T-helper 9 cell (primary cell): ENCODE measurements at places on chromosomes 11 and 22.

DNA sequence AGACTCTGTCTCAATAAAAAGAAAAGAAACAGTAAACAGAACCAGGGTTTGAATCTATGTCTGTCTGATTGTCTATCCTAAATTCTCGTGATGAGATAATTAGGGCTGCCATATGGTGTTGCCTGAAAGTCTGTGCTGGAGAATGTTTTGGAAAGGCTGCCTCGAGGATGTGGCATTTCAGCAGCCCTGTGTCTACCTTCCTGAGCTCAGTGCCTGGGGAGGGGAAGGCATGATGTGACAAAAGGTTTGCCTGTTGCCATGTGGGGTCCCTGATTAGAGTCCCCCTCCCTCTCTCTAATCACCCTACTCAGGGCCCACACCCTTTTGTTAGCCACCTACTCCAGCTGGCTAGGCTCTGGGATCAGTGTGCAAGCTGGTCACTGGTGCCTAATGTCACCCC lies 15.2 kb downstream of the CD82 start:
- no peak for DNase-seq

DNA sequence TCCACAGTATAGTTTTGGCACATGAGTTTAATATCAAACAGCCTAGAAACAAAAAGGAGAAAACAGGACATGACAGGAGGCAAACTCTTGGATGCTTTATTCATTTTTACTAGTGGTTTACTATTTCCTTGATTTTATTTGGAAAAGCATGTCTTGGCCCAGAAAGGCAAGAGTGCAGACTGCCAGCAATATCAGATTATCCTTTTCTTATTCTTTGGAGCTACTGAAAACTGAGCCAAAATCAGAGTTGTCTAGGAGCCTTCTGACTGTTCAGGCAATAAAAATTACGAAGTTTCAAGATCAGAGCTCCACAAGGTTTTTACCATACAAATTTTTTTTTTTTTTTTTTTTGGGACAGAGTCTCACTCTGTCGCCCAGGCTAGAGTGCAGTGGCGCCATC lies 16.0 kb downstream of the CELF1 start:
- DNase-seq, result no peak

DNA sequence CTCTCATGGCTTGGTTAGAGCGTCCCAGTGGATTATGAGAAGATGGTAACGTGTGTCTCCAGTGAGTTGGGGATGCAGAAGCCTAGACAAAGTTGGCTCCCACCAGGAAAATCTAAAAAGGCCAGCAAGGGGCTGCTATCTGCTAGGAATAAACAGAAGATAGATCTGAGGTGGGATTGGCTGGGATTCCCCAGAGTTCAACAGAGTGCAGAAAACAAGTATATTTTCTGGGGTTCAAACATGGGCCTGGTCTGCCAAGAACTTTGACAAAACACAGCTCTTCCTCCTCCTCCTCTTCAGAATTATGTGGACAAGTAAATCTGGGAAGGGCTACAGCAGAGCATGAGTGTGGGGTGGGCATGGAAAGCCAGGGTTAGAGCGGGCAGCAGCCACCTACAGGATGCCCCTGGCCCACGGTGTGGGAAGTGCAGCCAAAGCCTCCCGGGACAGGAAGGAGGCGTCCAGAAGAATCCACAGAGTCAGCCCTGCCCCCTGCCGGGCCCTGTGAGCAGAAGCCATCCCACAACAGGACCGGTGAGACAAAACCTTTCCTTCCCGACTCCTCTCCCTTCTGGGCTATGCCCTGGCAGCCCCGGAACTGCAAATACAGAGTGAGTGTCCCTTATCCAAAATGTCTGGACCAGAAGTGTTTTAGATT lies 67.1 kb downstream of the CD82 start:
- DNase-seq, result no peak

DNA sequence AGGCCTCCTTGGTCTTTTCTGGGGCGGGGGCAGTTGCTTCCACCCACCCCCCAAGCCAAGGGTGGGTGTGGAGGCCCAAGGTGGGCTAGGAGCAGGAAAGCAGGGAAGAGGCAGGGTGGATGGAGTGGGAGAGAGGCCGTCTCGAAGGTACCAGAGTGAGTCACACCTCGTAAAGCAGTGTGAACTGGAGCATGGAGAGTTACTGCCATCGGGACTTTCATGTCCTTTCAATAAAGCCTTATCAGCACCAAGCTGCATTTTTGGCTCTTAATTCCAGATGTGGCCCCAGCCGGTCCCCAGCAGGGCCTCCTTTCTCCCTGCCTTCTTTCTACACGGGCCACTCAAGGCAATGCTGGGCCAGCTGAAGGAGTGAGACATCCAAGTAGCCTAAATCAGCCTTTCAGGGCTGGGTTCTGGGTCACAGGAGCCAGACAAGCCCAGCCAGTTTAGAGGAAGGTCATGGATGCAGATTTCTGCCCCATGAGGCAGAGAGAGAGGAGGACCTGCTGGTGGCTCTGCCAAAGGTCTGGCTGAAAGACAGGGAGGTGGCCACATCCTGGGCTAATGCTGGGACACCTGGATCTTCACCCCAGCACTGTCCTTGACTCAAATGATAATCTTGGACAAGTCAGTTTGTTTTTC lies 59.0 kb upstream of the CD82 start:
- no peak for DNase-seq

DNA sequence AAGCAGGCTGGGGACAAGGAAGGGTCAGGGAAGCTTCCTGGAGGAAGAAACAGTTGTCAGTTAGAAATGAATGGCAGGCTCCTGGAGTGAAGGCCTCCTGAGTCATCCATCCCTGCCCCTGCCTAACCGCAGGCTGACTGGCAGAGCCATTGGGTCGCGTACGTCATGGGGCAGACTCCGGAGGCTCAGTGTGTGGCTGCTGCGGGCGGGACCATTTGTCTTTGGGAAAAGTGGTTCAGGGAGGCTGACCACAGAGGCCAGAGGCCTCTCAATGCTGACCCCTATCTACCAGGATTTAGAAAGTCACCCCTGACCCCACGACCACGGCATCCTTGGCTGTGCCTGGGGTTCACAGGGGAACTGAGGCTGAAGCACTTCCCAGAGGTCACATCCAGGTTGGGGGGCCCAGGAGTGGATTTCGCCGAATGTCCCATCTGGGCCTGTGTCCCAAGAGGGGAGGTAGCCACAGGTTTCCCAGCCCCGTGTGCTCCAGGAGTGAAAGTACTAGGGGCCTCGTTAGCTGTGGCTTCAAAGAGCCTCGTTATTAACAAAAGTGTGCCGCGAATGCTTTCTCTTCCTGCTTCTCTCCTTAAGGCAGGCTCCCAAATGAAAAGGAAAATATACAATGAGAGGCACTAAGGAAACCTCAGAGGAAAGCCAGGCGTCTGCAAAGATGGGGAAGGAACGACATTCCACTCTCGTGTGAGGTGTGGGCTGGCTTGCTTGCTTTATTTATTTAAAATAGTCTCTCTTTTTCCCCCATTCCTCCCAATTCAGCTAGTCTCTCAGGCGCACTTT lies 58.9 kb downstream of the FLRT1 start:
- DNase-seq, result no peak

DNA sequence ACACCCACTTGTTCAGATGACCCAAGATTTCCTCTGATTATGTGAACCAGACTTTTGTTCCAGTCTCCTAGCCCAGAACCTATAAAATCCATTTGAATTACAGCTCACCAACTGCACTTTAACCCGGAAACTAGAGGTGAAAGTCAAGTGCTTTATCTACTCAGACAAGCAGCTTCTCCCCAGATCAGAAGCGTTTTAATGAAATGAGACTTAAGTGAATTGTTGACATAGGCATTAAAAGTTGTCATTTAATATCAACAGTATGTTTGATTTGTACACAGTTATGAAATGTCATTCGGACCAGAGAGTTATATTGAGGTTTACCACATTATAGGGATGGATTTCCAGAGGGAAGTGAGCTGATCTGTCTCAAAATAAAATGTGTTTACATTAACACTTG lies 52.0 kb downstream of the CADM1 start:
- no peak for DNase-seq

- no peak for DNase-seq
Observed at GRCh38 chr11:111334532-111335502, 36.5 kb downstream of the POU2AF3 start.

DNA sequence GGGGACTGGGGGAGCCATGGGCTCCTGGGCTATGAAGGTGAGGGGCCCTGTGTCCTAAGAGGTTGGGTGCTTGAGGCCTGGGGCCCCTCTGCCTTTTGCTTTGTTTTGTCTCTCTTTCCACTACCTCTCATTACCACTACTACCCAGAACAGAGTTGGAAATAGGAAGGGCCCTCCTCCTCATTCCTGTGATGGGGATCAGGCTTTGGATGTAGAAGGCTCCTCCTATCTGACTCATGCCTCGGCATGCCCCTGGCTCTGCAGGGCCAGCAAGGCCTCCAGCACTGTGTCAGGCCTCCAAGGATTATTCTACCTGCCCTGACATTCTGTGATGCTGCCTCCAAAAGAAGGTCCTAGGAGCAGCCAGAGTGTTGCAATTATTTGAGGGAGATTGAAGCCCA lies 766 bp downstream of the IZUMO1R start:
- DNase-seq, result no peak

- DNase-seq, result no peak
Observed at GRCh38 chr11:132022733-132023478, 652.5 kb downstream of the NTM start.

- no peak for DNase-seq
Observed at GRCh38 chr11:113549611-113550578, 74.7 kb upstream of the DRD2 start.

DNA sequence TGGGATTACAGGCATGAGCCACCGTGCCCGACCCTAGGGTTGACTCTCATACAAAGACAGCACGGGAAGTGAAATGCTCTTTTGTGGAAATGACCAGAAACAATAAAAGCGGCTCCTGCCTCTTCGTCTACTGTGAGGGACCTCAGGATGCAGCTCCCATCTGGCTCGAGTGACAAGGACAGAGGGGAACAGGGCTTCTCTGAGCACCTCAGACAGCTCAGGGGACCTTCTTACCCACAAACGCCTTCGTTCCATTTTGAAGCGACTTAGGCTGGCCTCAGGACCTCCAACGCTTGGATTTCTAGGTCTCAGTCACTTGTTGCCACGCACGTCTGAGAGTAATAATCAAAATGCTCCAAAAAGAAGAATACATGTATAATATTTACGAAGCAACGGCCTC lies 2.5 kb downstream of the PRAME start:
- no peak for DNase-seq

DNA sequence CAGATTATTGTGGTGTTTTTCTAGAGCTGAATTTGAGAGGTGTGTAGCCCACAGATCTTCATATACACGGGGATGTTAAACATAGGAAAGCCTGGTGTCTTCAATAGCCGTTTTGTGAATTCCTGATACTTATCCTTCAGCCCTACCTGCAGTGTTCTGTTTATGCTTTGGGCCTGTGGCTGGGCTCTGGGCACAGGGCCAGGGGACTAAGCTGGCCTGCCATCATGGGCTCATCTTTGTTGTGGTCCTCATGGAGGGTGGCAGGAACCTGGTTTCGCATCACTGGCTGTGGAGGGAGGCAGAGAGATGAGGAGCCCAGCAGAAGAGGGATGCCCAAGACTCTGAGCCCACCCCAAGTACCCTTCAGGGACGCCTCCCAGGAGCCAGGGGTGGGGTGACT lies 112.4 kb downstream of the CACNA1I start:
- DNase-seq, result no peak

- no peak for DNase-seq
Observed at GRCh38 chr22:38524429-38524828, 18.3 kb upstream of the DDX17 start.

GRCh38 chr11:441418-442274 lies at the start of gene ANO9:
ANO9 (minus strand) TSS chr11:442011; CDS start chr11:441926, 85 bp downstream.
- DNase-seq, result peak; percentile 59

DNA sequence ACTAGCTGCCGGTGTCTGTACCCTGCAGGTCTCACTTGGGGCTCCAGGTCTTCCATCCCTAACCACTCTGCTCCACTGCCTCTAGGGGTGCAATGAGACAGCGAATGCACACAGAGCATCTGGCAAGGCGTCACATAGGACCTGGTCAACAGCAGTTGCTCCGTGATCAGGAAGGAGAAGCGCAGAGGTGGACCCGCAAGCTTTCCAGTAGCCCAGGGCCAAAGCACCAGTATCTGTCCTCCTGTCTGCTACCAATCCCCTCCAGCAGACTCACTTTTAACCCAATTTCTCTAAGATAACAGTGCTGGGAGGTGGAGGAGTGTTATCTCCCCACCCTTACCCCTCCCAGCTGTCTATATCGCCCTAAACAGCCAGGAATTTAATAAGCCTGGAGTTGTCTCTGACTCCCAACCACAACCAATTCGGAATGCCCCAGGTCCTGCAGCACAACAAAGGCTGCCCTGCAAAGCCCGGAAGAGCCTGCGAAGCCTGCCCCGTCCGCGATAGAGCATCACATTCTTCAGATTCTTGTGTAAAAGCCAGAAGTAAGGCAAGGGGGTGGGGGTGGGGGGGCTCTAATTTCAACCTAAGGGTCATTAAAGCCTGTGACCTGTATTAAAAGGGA lies 19.3 kb downstream of the MYH9 start:
- no peak for DNase-seq

DNA sequence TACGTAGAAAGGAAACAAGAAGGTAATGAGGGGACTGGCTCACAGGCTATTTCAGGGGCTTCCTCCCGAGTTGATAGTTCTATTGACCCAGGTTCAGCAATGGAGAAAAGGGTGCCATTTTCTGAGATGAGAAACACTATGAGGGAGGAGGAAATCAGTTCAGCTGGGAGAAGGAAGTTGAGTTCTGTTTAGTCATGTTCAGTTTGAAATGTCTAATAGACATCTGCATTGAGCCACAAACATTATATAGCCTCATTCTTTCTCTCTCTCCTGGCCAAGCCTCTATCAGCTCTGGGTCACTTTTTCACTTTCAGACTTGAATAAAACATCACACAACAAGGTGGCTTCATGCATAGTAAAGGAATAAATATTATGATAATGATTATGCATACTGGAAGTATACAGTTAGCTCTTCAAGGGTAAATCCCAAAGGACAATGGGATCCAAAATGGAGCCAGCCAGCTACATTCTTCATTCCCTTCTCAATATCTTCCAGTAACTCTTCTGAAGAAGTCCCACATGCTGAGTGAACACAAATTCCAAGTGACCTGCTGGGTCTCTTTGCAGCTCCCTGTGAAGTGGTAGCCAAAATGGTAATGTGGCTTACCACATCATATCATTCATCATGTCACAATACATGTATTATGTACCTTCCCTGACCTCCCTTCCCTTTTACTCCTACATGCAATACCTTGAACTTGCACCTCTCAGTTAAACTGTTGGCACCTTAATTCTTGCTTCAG lies 80.9 kb upstream of the CD44 start:
- DNase-seq, result no peak

GRCh38 chr22:37151401-37151800 lies 1.7 kb upstream of the IL2RB start:
- DNase-seq, result no peak

GRCh38 chr11:43819926-43820325 lies 60.7 kb upstream of the ALKBH3 start:
- no peak for DNase-seq
